Mucosa of descending colon (tissue), 3 donors: ENCODE measurements at places on chromosomes 4 and X.
A peak's percentile ranks its signal among the peaks of the same experiment; 100 is the strongest.

DNA sequence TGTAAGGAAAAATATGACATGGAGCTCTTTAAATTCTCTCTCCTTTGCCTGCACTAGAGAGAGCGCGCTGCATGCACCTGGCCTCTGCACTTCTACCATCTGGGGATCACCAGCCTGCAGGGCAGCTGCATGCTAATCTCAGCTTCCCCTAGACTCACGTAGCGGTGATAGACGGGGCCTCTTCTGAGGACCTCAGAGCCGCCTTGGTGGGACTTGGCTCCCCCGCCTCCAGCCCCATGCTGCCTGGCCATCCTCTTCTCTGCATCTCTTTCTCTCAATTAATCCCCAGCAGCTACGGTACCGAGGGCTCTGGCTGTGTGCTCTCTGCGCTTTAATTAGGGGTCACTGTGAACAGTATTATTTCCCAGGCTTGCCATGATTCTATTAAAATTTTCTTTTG is 52.8 kb upstream of the PSAPL1 start:
- no peak for DNase-seq

- DNase-seq = no peak
Observed at GRCh38 chr4:173125216-173125812, 43.3 kb upstream of the GALNT7 start.

DNA sequence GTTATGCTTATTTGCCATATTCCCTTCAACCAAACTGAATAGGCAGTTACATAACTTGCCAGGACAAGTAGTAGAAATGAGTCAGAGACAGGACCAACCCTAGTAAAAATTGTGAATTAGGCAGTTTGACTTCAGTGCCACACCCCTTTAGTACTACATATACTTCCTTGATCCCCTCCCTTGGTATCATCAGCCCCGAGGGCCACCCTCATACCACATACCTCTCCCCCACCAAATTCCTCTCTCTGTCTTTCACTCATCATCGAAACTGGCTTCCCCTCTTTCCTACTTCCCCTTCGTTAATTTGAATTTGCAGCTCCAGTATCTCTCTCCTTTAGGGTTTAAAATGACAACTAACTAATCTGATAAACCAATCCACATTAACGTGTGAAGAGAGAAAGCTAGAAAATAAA is 7.9 kb upstream of the PTPN13 start:
- no peak for DNase-seq

DNA sequence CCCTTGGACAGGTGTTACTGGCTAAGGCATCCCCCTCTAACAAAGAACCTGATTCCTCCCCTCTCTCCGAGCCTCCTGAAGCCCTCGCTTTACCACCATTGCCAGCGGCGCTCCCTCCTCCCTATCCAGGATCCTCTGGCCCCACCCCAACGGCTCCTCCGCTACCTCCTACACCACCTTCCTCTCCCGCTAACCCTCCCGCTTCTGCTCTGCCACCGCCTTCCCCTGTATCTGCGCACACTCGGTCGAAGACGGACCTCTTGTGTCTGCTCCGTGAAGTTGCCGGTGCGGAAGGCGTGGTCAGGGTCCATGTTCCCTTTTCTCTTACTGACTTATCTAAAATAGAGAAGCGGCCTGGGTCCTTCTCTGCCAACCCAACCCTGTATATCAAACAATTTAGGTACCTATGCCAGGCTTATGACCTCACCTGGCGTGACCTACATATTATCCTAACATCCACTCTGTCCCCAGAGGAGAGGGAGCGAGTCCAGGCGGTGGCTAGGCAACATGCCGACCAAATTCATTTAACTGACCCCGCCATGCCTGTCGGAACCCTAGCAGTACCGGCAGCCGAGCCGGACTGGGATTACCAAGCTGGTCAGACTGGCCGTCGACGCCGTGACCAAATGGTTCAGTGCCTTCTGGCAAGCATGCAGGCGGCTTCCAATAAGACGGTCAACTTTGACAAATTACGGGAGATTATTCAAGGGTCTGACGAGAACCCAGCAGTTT is 958.9 kb downstream of the RPA4 start:
- peak; percentile 43 for DNase-seq

GRCh38 chr4:6391852-6392188 is 80.6 kb downstream of the PPP2R2C start:
- no peak for DNase-seq

GRCh38 chr4:122588453-122589238 is 32.2 kb downstream of the IL21 start:
- DNase-seq = no peak

DNA sequence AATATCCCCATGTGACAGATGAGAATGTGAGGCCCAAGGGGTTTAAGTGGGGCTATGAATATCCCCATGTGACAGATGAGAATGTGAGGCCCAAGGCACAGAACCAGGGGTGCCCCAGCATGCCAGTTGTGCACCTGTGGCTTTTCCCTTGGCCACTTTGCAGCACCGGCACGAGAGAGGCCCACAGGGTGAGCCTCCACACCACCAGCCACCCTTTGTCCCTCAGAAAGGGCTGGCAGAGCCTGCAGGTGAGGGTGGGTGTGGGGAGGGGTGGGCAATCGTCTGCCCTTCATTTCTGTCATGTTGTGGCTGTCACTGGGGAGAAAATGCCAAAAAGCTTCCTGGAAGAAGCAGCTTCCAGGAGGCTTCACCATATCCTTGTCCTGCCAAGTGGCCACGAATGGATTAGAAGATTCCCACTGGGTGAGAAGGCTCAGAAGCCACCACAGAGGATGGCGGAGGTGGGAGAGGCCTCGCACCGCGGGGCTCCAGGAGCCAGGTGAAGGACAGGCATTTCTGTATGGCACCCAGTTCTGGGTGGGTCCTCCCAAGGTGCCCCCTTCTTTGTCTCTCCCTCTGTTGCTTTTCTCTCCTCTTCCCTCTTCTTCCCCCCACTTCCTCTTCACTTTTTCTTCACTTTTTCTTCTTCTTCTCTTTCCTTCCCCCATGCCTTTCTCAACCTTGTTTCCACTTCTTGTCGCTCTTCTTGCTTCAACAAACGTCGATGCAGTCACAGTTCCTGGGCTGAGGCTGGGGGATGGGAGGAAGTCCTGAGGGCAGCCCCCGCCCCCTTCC is 469 bp upstream of the GPR78 start:
- DNase-seq = no peak

DNA sequence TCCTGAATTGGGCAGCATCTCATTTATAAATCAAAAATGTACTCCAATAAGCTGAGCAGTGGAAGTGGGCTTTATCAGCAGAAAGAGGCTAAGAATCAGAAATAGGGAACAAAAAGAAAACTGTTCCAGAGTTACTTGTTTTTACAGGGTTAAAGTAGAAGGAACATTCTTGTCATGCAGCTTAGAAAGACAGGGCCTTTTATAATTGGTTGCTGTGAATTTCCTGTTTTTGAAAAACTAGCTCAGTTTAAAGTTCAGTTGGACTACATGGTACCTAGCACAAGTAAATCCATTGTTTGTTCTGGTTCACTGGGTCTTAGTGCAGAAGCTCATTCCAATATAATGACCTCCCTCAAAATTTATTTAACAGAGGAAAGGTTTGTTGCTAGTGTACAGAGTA is 200.8 kb downstream of the GRIA2 start:
- DNase-seq = no peak

- DNase-seq = no peak
Observed at GRCh38 chr4:185179488-185179887, 24.3 kb downstream of the CFAP97 start.

- no peak for DNase-seq
Observed at GRCh38 chrX:16638533-16638932, 11.4 kb upstream of the S100G start.

DNA sequence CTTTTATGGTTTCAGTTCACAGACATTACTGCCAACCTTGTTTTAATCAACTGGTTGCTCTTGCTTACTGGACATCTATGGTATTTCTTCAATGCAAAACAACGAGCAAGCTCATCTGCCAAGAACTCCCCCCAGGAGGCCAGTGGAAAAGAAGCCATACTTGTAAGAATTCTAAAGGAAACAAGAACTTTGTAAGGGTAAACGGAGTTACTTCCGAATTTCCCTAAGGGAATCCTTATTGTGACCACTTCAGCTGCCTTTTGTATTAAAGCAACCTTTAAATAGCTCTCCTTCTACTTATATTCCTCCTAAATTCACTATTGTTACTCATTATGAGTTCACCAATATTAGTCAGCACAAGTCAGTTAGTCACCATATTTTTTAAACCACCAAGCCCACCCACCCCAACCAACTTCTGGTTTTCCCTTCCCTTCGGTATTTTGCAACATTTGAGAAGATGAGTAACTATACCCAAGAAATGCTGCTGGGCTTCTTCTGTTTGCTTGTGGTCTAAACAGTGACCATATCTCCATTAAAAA is 602.8 kb upstream of the DIPK2B start:
- no peak for DNase-seq

- no peak for DNase-seq
Observed at GRCh38 chrX:140440876-140441275, 64.0 kb downstream of the SOX3 start.

- no peak for DNase-seq
Observed at GRCh38 chr4:15913631-15913970, 24.9 kb downstream of the FGFBP1 start.

DNA sequence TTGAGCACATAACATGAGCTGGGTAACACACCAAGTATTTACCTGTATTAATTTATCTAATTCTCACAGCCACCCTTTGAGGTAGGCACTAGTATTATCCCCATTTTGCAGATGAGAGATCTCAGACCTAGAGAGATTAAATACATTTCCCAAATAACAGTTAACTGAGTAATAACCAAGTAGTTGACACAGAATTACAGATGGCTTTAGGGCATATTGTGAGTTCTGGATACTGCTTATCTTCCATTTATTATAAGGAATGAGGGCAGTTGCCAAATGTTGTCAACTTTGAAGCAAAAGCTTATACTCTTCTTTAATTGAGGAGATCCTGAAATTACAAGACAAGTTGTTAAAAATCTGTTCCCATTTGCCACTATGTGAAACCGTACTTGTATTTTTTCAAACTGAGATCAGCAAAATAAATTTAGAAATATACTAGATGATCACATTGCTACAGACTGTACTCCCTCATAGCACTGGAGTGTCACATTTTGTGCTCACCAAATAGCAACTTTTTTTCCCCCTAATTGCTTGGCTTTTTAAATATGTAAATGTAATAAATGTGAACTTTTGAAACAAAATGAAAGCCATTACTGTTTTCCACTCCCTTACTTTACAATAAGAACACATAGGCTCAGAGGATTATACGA is 62.0 kb downstream of the ZNF827 start:
- DNase-seq = no peak

- DNase-seq = no peak
Observed at GRCh38 chrX:12325171-12325570, 186.9 kb downstream of the FRMPD4 start.

DNA sequence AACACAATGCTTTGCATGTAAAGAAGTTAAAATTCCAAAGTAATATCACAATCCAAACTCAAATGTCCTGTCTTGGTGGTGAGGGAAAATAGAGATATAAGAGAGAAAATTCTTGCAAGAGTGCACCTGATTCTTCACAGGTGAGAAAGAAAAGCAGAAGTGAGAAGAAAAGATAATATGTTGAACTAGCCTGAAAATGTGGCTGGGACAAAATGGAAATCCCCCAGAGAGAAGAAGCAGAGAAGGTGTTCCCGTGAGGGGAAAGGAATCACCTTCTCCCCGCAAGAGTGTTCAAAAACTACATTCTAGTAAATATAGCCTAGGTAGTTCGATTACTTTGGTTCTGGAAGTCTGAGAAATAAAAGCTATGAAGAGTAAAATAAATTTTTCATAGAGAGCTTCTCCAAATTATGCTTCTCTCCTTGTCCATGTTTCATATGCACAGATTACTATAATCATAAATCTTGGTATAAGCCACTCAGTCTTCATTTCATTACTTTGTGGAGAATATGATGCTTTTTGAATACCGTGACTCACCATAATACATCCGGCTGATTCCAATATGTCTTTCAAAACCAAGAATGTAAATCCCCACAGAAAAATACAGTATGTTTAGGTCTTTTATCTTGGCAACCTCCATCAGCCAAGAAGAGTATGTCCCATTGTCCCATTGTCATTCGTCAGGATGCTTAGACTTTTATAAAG is 63.1 kb downstream of the COX18 start:
- DNase-seq = no peak

DNA sequence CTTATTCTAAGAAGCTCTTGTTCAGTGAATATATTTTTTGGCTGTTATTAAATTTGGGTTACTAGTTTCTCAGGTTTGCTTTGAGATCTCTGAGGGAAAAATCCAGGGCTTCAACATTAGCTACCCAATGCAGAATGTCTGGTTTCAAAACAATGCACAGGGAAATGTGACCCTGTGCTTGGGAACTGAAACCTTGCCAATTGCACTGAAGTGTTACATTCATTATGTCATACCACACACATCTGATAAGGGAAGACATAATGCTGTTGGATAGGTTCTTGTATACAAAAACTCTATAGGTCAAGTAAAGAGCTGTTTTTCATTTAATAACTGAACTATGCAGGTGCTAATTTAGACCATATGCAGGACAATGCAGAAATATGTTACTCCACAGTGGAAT is 345.3 kb upstream of the BMP3 start:
- DNase-seq = no peak

DNA sequence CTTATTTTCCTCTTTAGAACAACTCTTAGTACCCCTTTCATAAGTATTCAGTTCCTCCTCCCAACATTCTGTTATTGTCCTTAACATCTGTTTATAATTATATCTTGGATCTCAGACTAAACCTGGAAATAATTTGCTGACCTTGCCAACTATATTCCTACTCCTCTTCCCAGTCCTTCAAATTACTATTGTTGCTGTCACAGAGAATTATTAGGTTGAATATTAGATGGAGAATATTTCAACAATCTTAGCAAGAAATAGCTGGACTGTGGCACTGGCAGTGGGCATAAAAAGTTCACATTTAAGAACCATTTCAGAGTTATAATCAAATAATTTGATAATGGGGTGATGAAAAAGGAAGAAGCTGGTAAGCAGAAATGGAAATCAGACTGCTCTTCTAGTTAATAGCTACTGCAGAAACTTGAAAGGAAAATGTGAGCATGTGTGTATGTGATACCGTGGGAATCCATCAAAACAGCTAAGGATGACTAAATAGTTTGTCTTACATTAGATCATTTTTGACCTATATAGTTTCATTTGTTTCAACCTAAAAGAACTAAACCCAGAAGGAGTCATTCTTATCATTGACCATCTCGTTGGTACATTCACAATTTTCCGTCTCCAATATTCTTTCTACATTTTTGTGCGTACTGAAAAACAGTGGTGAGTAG is 43.3 kb upstream of the PRDM8 start:
- DNase-seq = no peak

DNA sequence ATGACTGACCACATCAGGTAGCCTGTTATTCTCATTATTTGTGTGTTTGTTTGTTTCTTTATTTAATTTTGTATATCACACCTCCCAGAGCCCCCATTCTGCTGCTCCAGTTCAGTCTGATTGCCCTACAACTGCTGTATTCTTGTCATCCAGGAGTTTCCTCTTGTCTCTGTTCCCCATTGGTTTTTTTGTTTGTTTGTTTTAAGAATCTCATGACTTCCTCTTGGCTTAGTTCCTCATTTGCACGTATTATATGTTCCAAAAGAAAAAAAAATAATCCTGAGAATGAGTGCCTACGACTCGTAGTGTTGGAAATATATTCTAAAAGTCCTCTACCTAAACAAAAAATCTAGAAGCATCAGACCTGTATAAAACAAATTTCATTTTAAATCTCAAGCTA is 142.3 kb upstream of the SLIT2 start:
- DNase-seq = no peak
